ENCODE measurements at places on chromosomes 16 and 17. TPM values are rescaled to one million over a fixed set of nuclear protein-coding genes. Genes with fewer than 3 reads are reported as not detected.

GRCh38 chr16:47519037-47519436 lies 57.9 kb downstream of the PHKB start:
- H3K27me3 ChIP-seq = no peaks in the 10 kb centered on the region
- no peak overlapping the region for H3K27ac ChIP-seq
- H3K4me3 ChIP-seq = no peak overlapping the region
- peaks cover 39% of the 10 kb centered on the region for H3K36me3 ChIP-seq
- DNase-seq = no peak
- peaks cover 7% of the 10 kb centered on the region for H3K4me1 ChIP-seq

Gene ITGAL
- 233 TPM for total RNA-seq

- H3K27me3 ChIP-seq = no peaks in the 10 kb centered on the region
- no peaks in the 10 kb centered on the region for H3K4me1 ChIP-seq
- H3K27ac ChIP-seq = no peak overlapping the region
- no peak overlapping the region for H3K4me3 ChIP-seq
Observed at GRCh38 chr17:54425671-54426070, 475.0 kb upstream of the TOM1L1 start.

Gene SLC13A2
- not detected for total RNA-seq

Gene ARHGDIG
- not detected for total RNA-seq

Gene DBF4B
- 24.6 TPM for total RNA-seq

Gene C1QTNF1
- total RNA-seq = 0.14 TPM

DNA sequence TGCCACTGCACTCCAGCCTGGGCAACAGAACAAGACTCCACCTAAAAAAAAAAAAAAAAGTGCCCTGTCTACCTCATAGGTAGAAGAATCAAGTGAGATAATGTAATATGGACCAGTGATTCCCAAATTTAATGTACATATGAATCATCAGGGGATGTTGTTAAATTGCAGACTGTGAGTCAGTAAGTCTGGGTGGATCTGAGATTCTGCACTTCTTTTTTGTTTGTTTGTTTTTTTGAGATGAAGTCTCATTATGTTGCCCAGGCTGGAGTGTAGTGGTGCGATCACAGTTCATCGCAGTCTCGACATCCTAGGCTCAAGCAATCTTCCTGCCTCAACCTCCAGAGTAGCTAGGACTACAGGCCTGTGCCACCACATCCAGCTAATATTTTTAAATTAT lies 31.6 kb downstream of the HOXB1 start:
- peaks cover 48% of the 10 kb centered on the region for H3K27me3 ChIP-seq
- DNase-seq = no peak
- no peaks in the 10 kb centered on the region for H3K36me3 ChIP-seq
- H3K4me1 ChIP-seq = no peaks in the 10 kb centered on the region

DNA sequence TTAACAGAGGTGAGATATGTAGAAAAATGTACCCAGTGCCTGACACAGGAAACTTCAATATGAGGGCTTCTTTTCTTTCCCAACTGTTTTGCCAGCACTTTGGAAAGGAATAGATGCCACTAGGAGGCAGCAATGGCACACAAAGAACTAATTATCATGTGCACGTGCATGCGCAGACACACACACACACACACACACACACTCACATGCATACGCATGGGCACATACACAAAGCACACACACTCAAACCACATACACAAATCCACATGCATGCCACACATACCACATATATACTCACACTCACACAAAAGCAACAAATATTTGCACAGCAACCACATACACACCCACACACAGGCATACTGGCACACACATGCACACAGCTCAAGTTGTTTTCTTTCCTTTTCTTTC lies 8.8 kb upstream of the CEP112 start:
- no peaks in the 10 kb centered on the region for H3K27me3 ChIP-seq
- H3K4me1 ChIP-seq = peaks cover 12% of the 10 kb centered on the region
- H3K4me3 ChIP-seq = no peak overlapping the region
- H3K36me3 ChIP-seq = no peaks in the 10 kb centered on the region
- no peak overlapping the region for H3K27ac ChIP-seq

GRCh38 chr16:87847785-87848675 lies 21.3 kb downstream of the SLC7A5 start:
- DNase-seq = no peak
- H3K36me3 ChIP-seq = peaks cover 42% of the 10 kb centered on the region
- no peak overlapping the region for H3K4me3 ChIP-seq
- no peaks in the 10 kb centered on the region for H3K27me3 ChIP-seq
- H3K4me1 ChIP-seq = peaks cover 9% of the 10 kb centered on the region
- no peak overlapping the region for H3K27ac ChIP-seq

Gene PRR35
- total RNA-seq = not detected

Gene NACA2
- not detected for total RNA-seq

GRCh38 chr17:40515011-40515410 lies 13.6 kb upstream of the TNS4 start:
- H3K27me3 ChIP-seq = peaks cover 12% of the 10 kb centered on the region
- peaks cover 42% of the 10 kb centered on the region for H3K4me1 ChIP-seq
- H3K4me3 ChIP-seq = no peak overlapping the region
- H3K27ac ChIP-seq = no peak overlapping the region

DNA sequence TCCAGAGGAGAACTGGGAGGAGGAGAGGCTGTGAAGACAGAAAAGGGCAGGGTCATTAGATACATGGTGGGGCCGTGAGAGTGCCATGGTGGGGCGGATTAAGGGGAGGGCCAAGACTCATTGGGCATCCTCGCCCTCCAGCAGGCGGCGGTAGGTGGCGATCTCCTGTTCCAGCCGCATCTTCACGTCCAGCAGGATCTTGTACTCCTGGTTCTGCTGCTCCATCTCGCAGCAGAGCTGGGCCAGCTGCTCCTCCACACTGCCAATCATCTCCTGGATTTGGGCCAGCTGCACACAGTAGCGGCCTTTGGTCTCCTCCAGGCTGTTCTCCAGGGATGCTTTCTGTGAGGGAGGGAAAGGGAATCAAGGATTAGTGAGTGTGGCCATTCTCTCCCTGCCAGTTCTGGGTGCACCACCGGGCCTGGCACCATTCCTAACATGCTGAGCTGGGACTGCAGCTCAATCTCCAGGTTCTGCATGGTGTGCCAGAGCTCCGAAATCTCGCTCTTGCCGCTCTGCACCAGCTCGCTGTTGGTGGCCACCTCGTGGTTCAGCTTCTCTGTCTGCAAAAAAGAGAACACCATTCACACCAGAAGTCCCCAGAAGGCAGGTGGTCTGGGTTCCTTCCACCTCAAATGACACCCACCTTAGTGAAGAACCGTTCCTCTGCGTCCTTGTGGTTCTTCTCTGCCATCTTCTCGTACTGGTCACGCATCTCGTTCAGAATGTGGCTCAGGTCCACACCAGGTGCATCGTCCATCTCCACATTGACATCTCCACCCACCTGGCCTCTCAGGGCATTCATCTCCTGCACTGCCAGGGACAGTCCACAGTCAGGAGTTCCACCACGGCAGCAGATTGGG lies 129.0 kb downstream of the CCDC144A start:
- no peaks in the 10 kb centered on the region for H3K36me3 ChIP-seq
- no peak for DNase-seq
- no peak overlapping the region for H3K4me3 ChIP-seq
- no peak overlapping the region for H3K27ac ChIP-seq

DNA sequence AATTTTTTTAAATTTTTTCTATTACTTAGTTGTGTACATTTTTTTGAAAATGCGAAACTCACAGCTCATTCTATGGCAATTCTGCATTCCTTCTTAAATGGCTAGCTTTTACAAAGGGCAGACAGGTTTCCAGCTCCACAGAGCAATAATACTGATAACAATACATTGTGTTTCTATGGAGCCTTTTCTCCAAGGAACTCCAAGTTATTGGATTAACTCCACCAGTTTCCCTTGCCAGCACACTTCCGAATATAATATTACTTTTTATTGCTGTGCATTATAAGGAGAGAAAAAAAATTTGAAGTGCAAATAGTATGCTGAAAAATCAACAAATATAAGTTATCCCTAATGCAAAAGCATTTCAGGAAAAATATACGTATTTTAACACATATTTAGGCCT lies 127.5 kb upstream of the PSMD7 start:
- no peaks in the 10 kb centered on the region for H3K4me1 ChIP-seq
- no peaks in the 10 kb centered on the region for H3K36me3 ChIP-seq
- H3K27ac ChIP-seq = no peak overlapping the region
- H3K27me3 ChIP-seq = no peaks in the 10 kb centered on the region

DNA sequence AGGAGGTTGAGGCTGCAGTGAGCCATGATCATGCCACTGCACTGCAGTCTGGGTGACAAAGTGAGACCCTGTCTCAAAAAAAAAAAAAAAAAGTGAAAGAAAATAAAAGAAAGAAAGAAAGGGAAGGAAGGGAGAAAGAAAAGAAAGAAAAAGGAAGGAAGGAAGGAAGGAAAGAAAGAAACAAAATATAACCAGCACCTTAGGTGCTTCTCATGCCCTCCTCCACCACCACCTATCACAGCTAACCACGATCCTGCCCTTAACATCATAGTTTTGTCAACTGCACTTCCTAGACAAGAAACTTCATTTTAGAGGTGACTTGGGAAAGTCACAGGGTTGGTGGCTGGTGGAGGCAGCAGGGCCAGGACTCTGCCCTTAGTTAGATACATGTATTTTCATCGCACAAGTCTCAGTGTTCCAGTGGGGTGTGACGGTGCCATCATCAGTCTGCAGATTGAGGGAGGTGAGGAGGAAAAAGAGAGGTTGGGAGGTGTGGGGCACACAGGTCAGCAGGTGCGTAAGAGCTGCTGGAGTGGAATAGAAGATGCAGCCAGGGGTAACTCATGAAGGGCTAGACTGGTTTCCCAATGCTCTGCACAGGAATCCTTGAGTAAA lies 10.0 kb downstream of the SUPT4H1 start:
- no peaks in the 10 kb centered on the region for H3K27me3 ChIP-seq
- H3K4me1 ChIP-seq = peaks cover 64% of the 10 kb centered on the region
- H3K4me3 ChIP-seq = peak overlapping the region; percentile 100
- H3K27ac ChIP-seq = peak overlapping the region; percentile 100
- peaks cover 82% of the 10 kb centered on the region for H3K36me3 ChIP-seq

DNA sequence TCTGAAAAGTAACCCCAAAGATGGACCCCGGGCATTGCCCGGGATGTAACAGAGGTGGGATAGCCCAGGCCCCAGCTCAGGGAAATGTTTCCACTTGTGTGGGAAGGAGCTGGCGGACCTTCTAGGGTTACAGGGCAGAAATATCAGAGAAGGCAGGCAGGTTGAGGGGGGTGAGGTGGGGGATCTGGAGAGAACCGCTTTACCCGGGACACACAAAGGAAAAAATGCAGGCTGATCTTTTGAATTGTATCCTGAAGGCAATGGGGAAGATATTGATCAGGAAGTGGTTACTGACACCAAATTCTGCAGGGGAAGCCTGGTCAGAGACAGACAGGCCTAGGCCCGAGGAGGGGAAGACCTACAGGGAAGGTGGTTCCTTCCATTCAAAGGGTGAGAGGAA lies 3.5 kb downstream of the SLC47A1 start:
- H3K4me3 ChIP-seq = no peak overlapping the region
- H3K36me3 ChIP-seq = no peaks in the 10 kb centered on the region
- DNase-seq = no peak
- H3K4me1 ChIP-seq = peaks cover 15% of the 10 kb centered on the region

GRCh38 chr17:40457964-40458791 lies 14.9 kb downstream of the IGFBP4 start:
- no peaks in the 10 kb centered on the region for H3K4me1 ChIP-seq
- no peaks in the 10 kb centered on the region for H3K36me3 ChIP-seq
- no peak overlapping the region for H3K27ac ChIP-seq
- no peak overlapping the region for H3K4me3 ChIP-seq
- H3K27me3 ChIP-seq = peaks cover 4% of the 10 kb centered on the region
- no peak for DNase-seq

DNA sequence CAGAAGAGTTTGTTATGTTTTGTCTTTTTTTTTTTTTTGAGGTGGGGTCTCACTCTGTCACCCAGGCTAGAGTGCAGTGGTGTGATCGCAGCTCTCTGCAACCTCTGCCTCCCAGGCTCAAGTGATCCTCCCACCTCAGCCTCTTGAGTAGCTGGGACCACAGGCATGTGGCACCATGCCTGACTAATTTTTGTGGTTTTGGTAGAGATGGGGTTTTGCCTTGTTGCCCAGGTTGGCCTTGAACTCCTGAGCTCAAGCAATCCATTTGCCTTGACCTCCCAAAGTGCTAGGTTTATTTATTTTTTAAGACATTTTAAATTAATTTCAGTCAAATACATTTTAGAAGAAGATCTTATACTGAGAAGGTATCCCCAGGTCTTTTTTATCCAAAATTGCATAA lies 366.7 kb downstream of the KCNJ2 start:
- H3K4me1 ChIP-seq = no peaks in the 10 kb centered on the region
- H3K36me3 ChIP-seq = no peaks in the 10 kb centered on the region
- no peak overlapping the region for H3K4me3 ChIP-seq
- no peaks in the 10 kb centered on the region for H3K27me3 ChIP-seq
- H3K27ac ChIP-seq = no peak overlapping the region
- no peak for DNase-seq

DNA sequence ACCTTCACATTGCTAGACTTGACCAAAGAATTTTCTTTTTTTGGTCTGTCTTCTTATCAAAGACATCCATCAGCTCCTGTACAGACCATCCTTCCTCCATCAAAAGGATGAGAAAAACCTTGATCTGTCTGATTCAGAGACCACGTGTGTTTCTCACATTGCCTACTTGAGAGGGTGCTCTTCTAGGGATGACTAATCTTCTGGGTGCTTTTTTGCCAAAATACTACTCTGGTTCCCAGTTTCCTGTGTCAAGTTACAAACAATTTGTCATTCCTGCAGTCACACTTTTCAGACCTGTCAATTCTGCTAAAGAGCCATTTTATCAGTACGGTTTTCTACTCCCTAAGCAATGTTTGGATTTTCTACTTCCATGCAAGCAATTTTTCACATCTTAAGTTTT lies 492.2 kb downstream of the CDH11 start:
- H3K27me3 ChIP-seq = no peaks in the 10 kb centered on the region
- no peaks in the 10 kb centered on the region for H3K4me1 ChIP-seq
- no peaks in the 10 kb centered on the region for H3K36me3 ChIP-seq
- no peak overlapping the region for H3K27ac ChIP-seq

Gene PTRH2
- 52.7 TPM for total RNA-seq

DNA sequence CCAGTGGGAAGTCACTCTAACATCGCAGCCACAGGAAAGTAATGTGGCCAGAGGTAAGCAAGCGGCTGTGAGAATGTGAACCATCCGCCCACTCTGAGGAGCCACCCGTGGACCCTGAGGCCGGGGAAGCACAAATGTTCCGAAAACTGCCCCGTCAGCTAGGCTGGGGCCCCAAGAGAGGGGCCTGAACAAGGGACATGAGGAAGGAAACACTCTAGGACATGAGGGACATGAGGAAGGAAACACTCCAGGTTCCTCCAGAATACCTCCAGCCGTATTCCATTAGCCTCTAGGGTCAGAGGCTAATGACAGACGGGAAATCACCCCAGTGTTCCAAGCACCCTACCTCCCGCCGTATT lies 317 bp downstream of the TEFM start:
- peak overlapping the region; percentile 94 for H3K27ac ChIP-seq
- H3K4me1 ChIP-seq = peaks cover 43% of the 10 kb centered on the region
- H3K36me3 ChIP-seq = peaks cover 13% of the 10 kb centered on the region

Gene TPSD1
- not detected for total RNA-seq

Gene GFOD2
- total RNA-seq = 14.0 TPM

GRCh38 chr16:67333315-67333714 lies 6.7 kb downstream of the LRRC36 start:
- H3K27ac ChIP-seq = no peak overlapping the region
- no peaks in the 10 kb centered on the region for H3K4me1 ChIP-seq
- no peak overlapping the region for H3K4me3 ChIP-seq
- no peak for DNase-seq
- peaks cover 7% of the 10 kb centered on the region for H3K27me3 ChIP-seq

Gene ZG16B
- total RNA-seq = 1.1 TPM

Gene TMEM92
- not detected for total RNA-seq

- H3K4me3 ChIP-seq = no peak overlapping the region
- no peaks in the 10 kb centered on the region for H3K4me1 ChIP-seq
- H3K27me3 ChIP-seq = no peaks in the 10 kb centered on the region
- DNase-seq = no peak
Observed at GRCh38 chr16:50298075-50298460, 31.7 kb downstream of the ADCY7 start.

- H3K4me1 ChIP-seq = peaks cover 35% of the 10 kb centered on the region
- H3K36me3 ChIP-seq = no peaks in the 10 kb centered on the region
- peaks cover 4% of the 10 kb centered on the region for H3K27me3 ChIP-seq
Observed at GRCh38 chr17:17413215-17413792, 63.5 kb upstream of the MED9 start.
